ENCODE measurements at places on chromosomes 5 and 9.

DNA sequence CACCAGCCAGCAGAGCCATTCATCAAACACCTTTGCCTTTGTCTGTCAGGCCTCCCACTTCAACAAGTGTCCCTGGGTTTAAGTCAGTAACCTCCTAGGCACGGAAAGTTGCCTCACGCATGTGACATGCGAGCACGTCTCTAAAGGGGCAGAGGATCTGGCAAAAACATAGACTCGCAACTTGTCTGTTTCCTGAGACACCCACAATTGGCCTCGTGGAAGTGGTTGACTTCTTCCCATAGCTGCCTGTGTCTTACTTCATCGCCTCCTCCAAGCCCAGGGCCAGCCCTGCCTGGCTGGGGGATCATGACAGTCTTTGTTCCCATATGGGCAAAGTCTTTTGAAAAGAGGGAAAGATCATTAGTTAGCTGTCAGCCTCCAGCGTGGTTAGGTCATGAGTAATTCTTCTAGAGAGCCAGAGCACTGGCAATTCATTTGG lies 35.5 kb upstream of the GLRX start:
- DNase-seq, result no peak

- no peak for DNase-seq
Observed at GRCh38 chr5:146540414-146540813, 24.4 kb upstream of the GPR151 start.

- DNase-seq, result no peak
Observed at GRCh38 chr9:4421847-4422246, 68.4 kb upstream of the SLC1A1 start.

DNA sequence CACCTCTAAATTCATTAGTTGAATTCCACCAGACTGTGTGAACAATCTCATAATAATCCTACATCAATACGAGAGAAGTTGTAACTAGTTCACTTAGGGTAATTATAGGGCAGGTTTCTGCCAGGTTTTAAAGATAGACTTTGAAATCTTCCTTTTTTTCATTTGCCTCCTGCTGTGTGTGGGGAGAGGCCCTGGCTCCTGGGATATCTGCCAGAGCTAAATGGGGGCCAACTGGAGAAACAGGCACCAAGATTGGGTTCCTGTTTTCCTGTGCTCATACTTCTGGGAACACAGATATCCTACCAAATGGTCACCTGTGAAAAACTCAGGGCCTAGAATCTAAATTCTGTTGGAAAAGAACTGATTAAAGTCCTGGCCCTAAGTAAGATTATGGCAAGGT lies 42.3 kb downstream of the SH3RF2 start:
- DNase-seq, result no peak

DNA sequence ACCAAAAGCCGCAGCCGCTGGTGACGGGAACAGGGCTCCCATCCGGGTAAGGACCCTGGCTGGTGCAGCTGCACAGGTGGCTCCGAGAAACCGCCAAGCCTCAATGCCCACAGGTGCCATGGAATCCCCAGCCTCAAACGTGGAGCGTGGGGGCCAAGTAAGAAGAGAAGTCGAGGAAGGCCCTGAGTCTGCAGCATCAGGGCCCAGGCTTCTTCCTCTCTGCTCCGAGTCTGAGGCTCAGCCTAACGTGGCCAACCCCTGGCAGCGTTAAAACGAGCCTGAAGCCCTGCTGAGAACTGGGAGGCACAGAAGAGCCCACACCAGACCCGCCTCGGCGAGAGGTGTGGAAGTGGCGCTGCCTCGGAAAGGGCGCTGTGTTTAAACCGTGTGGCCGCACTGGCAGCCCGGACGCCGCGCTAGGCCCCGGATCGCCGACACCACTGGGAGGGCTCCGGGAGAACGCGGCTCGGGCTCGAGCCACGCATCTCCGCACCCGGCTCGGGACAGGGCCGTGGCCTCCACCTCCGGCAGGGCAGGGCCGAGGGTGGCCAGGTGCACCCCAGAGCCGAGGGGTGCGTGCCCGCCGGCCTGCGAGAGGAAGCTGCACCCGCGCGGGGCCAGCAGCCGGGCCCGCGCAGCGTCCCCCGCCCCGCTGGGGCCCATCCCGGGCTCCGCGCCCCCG lies 730 bp downstream of the ZMYND19 start:
- DNase-seq, result no peak

- DNase-seq, result no peak
Observed at GRCh38 chr5:127652952-127653611, 4.2 kb downstream of the CTXN3 start.

DNA sequence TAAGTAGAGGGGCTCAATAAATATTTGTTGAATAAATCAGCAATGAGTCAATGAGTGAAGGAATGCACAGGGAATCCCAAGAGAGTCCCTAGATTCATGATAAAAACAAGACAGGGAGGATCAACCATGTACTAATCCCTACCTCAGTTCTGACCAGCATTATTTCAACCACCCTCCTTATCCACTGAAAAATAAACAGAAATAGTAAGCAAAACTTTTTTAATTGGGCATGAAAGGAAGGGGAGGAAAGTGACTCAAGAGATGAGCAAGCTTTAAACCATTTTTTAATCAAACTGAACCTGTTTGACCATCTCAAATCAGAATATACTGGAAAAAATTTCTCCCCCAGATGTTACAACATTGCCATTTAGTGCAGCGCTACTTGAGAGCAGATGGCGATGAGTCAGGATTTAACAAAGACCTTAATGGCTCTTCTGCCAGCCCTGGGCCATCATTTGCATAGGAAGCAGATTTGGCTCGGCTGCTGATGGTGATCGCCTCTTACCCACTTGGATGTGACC lies 194.8 kb upstream of the SLC30A5 start:
- DNase-seq, result no peak

DNA sequence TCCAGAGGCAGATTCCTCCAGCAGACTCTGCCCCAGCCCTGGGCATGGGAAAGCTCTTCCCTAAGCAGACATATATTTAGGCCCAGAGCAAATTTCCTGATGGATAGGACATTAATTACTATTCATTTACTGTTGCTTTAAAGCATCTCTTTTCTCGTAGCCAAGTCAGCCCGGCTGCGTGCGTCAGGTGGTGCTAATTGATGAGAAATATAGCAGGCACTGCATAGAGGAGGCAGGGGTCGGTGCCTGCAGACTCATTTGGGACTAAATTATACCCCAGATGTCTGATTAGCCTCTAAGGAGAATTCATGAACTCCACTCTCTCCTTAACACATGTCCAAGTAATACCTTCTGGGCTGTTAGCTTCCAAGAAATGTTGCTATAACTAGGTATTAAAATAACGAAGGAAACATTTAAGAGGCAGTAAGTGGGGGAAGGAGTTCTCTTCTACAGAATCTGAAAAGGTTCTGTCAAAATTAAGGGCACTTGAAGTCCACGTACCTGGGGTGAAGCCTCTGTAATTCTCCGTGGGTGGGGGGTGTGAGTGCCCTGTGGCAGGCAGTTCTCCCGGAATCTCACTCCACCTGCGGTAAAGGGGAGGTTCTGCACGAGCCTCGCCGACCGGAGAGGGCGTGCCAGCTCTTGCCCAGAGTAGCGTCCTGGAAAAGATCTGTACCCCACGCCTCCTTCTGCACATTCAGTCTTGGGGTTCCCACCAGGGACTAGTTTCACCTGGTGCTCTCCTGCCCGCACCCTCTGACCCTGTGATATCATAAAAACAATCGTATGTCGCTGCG lies 115.9 kb upstream of the FCN2 start:
- DNase-seq, result no peak

DNA sequence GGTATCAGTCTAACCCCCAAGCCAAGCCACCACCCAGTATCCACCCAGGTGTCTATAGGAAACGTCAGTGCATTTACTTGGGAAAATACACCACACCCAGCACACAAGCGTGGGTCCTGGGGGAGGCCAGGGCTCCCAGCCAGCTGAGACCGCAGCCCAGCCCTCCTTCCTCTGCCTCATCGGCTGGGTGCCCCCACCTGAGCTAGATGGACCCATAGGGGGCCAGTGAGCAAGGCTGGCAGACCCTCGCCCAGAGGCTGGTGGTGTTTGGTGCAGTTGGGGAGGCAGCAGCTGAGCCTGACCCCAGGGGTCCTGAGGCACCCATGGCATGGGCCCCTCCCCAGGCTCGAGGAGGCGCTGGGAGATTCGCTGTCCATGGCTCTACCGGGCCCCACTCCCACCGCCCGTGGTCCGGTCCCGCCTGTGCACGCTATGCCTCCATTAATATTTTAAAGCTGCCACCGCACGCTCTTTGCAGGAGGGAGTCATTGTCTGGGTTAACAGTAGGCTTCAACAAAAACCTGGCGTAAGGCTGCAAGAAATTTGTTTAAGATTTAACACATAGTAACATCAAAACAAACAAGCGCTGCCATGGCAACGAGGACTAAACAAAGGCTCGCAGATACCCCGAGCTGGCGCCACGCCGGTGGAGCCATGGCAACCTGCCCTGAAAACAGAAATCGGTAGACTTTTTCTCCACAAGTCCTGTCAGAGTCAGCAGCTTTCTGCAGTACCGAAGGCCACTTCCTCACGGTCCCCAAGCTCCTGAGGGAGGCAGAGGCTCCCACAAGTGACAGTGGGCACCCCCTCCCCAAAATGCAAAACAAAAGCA lies 20.6 kb downstream of the TPPP start:
- no peak for DNase-seq

DNA sequence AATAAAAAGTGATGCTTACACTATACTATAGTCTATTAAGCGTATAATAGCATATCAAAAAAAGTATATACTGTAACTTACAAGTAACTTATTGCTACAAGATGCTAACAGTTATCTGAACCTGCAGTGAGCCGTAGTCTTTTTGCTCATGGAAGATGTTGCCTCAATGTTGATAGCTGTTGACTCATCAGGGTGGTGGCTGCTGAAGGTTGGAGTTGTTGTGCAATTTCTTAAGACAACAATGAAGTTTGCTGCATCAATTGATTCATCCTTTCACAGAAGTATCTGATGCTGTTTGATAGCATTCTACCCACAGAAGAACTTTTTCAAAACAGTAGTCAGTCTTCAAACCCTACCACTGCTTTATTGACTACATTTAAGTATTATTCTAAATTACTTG lies 7.8 kb upstream of the C9orf40 start:
- no peak for DNase-seq

DNA sequence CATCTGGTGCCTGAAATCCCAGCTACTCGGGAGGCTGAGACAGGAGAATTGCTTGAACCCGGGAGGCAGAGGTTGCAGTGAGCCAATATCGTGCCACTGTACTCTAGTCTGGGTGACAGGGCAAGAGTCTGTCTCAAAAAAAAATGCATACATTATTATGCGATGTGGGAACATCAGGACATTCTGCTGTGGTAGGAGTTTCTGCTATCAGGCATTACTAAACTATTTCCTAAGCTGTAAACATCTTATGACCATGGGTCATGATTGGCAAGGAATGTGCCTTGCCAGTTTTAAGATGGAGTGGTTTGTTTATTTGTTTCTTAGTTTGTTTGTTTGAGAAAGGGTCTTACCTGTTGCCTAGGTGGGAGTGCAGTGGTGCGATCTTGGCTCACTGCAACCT lies 45.1 kb upstream of the FAM120A start:
- no peak for DNase-seq

- no peak for DNase-seq
Observed at GRCh38 chr9:113468716-113469448, 5.4 kb downstream of the RGS3 start.

DNA sequence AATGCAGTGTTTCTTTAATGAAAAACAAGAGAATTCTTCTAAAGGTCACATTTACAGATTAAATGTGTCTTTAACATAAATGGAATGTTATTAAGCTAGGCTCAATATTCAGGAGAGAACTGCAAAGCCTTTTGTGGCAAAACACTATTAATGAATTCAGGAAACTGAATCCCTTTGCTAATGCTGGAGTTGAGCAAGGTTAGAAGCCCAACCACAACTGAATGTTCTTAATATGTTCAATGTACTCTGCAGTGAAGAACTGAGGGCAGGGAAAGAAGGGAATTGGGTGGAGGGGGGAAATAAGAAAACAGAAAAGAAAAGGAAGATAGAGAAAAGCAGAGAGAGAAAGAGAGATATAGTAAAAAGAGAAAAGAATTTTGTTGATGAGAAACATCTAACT lies 276.7 kb upstream of the TMEM161B start:
- no peak for DNase-seq

- no peak for DNase-seq
Observed at GRCh38 chr9:133693116-133693515, 45.0 kb downstream of the SARDH start.

DNA sequence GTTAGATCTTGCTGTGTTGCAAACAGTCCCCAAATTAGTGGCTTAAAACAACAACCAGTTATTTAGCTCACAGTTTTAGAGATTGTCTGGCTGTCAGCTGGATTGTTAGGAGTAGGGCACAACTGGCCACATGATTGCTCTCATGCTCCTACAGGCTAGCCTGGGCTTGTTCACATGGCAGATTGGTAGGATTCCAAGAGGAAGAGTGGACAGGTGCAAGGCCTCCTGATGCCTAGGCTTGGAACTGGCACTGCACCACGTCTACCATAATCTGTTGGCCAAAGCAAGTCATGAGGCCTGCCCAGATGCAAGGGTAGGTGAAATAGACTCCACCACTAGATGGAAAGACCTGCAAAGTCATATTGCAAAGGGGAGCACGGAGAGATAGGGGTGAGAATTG lies 76.4 kb downstream of the ACER2 start:
- DNase-seq, result no peak

DNA sequence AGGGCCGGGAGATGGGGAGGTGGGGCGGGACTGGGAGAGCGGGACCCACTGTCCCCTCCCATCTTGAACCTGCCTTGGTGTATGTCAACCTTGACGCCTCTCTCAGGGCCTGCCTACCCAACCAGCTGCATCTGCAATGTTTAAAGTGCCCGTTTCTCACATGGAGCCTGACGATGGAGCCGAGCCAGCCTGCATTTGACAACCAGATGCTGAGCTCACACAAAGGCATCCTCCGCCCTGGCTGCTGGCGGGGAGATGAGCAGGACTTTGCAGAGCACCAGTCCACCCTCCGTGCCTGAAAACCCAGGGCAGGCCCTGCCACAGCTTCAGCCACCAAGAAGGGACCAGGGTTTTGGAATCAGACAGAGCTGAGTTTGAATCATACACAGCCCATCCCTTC lies 141.1 kb upstream of the SMIM23 start:
- DNase-seq, result no peak

- DNase-seq, result no peak
Observed at GRCh38 chr5:36242534-36243485, 1.1 kb upstream of the NADK2 start.

DNA sequence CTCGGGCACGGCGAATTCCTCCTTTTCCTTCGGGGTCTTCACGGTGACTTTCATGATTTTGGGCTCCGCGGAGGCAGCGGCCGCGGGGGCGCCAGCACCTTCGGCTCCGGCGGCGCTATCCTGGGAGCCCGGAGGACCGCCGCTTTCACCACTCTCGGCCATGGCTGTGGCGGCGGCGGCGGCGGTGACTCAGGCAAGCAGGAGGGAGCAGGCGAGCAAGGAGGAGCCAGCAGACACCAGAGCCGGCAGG lies 315 bp downstream of the UBQLN1 start:
- no peak for DNase-seq

GRCh38 chr5:40396317-40396716 lies 283.4 kb upstream of the PTGER4 start:
- no peak for DNase-seq

DNA sequence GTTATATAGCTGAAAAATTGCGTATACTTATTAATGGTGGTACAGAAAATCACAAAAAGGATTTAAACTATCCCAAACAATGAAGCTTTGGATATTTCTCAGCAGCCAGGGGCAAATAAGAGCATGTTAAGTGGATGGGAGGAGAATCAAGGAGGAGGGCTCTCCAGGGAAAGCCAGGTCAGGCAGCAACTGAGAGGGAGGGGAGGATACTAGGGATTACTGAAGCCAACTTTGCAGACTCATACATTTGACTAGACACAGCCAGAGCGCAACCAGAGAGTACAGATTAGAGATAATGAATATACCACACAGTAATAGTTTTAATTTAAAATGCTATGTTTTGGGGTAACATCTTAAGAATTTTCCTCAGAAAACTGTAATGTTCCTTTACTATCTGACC lies 360.2 kb downstream of the HCN1 start:
- DNase-seq, result no peak

GRCh38 chr5:28084069-28084468 lies 1045.7 kb upstream of the CDH9 start:
- DNase-seq, result no peak
